ENCODE measurements at places on chromosomes 4 and X. TPM values are rescaled to one million over a fixed set of nuclear protein-coding genes. Genes with fewer than 3 reads are reported as not detected.

Gene AADAT
- total RNA-seq: not detected

Gene HSPA4L
- total RNA-seq: 0.50 TPM

Gene ATP1B4
- not detected for total RNA-seq

Gene CLDN24
- not detected for total RNA-seq

Gene PLS3
- total RNA-seq: 0.66 TPM

Gene ANKRD17
- 61.9 TPM for total RNA-seq

Gene FAM9B
- not detected for total RNA-seq

Gene KCND1
- total RNA-seq: 1.1 TPM

Gene DCAF12L1
- not detected for total RNA-seq

Gene MORC4
- 10.0 TPM for total RNA-seq

Gene TRMT10A
- total RNA-seq: 8.1 TPM

Gene ANK2
- 0.80 TPM for total RNA-seq

Gene MSANTD1
- 0.38 TPM for total RNA-seq

Gene RBMX2
- total RNA-seq: 29.2 TPM

Gene NXF2B
- total RNA-seq: not detected

Data from CD8-positive, alpha-beta memory T cell (primary cell).